Glomerular endothelial cell (primary cell): ENCODE measurements at places on chromosomes 2 and 18.
A peak's percentile ranks its signal among the peaks of the same experiment; 100 is the strongest.

DNA sequence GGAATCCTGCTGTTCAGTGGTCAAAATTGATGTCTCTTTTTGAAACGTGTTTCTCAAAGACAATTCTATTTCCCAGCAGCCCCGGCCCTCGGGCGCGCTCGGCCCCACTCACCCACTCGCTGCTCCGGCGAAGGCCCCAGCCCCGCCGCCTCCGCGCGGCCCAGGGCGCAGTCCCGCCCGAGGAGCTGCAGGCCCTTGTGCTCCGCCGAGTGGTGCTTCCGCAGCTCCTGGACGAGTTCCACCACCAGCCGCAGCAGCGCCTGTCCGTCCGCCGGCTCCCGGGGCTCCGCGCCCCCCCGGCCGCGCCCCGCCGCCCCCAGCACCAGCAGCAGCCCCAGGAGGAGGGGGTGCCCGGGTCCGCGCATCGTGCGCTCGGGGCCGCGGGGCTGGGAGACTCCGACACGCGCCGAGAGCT lies 413 bp downstream of the ALKAL2 start:
- DNase-seq, result no peak

GRCh38 chr2:218230882-218231281 lies 13.9 kb downstream of the ARPC2 start:
- no peak for DNase-seq

GRCh38 chr2:1515073-1515430 lies 101.8 kb downstream of the TPO start:
- DNase-seq, result no peak

DNA sequence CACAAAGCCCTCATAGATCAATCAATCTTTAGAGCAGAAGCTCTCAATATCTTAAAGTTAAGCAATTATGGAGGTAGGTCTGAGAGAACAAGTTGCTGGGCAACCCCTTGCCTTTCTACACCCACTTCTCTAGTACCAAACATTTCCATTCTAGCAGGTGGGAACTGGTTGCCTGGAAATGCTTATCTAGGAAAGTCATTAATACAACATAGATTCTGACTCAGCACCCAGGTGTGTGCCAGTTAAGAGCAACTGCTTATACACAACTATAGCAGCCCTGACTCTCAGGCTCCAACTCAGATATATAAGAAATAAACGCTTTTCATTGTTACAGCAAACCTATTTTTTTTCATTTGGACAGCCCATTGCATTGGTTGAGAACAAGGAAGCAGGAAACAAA lies 237.7 kb downstream of the IRS1 start:
- no peak for DNase-seq

GRCh38 chr2:149741646-149742045 lies 154.1 kb upstream of the MMADHC start:
- DNase-seq, result no peak

GRCh38 chr18:76345901-76346300 lies 149.1 kb downstream of the ZNF516 start:
- DNase-seq, result no peak

- DNase-seq, result no peak
These were observed 65.8 kb downstream of the ANKRD62 start for GRCh38 chr18:12159446-12159845.

DNA sequence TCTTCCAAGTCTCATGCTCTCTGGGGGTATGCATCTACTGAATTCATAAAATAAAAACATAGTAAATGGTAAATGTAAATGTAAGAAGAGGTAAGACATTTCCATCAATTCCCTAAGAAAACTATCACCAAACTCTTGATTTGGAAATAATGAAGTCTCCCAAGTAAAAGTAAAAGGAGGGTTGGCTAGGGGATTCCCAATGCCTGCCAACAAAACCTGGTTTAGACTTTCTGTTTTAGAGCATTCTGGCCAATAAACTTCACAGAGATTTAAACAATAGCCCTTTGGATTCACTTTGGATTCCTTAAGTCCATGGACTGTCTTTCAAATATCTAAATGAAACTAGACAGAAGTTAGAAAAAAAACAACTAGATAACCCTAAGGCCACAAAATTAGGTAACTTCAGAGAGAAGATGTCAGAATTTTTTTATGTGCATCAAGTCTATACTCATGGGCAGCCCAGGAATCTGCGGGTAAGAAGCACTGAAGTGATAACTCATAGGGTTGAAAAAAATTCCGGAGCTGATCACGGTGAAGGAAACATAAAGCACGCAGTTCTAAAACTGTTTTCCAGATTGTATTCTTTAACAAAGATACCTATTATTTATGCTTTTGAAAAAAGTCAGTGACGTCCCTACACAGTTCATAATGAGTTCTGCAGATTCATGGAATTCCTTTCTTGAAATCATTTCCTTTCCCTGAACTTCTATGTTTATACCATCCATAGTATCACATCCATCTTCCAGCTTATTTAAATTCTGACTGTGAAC lies 263.6 kb downstream of the AFF3 start:
- peak; percentile 83 for DNase-seq

DNA sequence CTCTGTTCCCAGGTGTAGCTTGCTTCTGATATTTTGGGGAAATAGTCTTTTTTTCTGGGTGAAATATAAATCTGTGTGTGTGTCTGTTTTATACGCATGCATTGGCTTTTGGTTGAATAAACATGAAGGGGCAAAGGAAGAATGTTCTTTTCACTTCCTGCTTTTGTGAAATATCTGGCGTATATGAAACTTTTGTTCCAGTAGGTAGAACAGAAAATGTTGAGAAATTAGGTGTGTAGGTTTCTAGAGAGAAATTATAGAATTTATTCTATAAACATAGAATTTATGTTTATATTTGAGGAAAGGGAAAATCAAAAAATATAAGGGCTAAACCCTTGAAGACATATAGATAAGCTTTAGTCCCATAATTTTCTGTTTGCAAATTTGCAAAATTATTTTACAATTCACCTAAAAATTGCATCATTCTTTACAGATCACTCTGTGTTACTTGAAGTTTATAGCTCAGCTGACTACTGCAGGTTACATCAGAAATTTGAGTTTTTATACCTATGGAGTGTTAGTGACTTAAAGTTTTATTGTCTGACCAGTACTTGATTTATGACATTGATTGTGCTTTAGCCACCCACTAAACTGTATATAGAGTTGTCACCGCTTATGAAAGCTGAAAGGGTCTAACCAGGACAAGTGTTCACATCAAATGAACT lies 116.1 kb downstream of the FAM117B start:
- DNase-seq, result no peak

GRCh38 chr2:8408560-8409460 lies 273.0 kb upstream of the ID2 start:
- no peak for DNase-seq

DNA sequence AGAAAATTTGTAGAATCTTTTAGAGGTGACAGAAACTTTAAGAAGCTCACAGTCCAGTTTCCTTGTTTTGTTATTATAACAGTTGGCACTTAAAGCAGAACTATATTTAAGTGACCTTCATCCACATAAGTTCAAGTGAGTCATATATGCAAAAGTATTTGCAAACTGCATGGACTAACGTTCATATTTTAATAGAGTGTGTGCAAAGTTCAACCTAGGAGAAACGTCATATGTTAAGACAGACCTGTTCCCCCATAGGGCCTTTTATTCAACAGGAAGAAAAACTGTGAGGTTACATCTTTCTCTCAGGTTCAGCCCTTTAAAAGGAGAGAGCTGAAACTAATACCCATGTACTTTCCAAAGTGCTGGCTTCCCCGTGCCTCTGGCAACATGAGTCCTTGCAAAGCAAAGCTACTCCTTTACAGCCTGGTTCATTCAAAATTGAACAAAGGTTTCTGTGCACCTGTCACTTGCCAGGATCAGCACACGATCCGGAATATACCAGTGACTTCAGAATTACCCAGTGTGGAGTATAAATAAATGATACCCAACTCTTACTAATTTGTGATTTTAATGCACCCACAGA lies 280.0 kb upstream of the RAB12 start:
- no peak for DNase-seq

DNA sequence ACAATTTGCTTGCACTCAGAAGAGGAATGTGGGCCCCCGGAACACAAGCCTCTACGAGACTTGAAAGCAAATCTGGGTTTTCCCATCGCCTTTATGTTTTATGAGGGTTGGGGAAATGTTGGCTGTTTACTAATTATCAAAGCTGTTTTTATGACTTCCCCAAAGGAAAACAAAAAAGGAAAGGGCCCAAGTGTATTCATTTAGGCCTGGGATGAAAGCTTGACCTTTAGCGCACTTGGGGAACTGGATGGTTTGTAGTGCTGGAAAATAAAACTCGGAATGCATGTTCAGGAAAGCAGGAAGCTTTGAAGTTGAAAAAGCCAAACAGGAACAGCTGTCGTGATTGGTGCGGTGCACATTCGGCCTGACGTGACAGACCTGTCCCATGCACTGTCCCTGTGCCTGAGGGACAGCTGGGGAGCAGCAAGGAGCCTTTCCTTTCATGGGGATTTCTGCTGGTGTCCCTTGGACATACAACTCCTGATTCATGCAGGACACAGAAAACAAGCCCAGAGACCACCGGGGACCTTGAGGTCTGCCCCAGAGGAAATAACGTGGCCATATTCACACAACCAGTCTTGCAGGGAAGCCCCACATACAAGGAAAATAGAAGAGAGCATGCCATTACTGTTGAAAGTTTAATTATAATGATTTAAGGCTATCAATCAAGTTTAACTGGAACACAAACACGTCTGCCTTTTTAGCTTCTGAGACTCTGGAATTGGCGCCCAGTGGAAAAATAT lies 169.7 kb upstream of the APCDD1 start:
- DNase-seq, result no peak

GRCh38 chr2:189341077-189341476 lies 100.2 kb upstream of the WDR75 start:
- DNase-seq, result no peak

DNA sequence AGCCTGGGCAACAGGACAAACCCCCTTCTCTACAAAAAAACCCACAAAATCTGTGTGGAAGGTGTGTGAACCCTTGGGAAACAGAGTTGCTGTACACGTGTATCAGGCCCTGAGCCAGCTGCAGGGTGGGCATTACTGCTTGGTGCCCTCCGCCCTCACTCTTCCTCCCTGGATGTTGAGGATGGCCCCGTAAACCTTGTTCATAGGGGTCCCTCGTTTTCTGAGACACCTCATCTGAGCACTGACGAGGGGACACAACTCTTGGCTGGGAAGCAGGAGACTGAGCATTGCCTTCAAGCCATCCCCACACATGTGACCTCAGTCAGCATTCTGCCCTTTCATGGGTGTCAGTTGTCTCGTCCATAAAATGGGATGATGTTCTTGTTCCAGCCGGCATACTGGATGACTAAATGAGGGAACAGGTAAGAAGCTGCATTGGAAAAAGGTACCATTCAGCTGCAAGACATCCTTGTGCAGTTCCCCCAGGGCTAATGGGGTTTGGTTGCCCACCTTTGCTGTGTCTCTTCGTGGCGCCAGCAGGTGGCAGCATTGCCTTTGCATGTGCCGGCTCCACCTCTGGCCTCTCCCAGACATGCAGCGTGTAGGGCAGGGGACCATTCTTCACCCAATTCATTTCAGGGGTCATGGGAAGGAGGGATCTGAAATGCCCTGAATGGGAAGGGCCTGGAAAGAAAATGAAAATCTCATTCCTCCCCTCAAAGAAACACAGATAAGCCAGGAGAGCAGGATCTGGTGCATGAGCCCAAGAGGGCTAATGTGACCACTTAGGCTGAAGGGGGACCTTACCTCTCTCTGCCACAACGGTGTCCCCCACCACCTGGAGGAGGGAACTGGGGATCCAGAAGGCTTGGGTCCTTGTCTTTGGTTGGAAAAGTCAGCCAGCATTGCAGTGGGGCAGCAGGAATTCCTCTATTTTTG lies 36.4 kb upstream of the HAAO start:
- DNase-seq, result no peak

- peak; percentile 33 for DNase-seq
These were observed 61.4 kb downstream of the SOS1 start for GRCh38 chr2:39059366-39059952.

- no peak for DNase-seq
These were observed 245.8 kb upstream of the SLC39A10 start for GRCh38 chr2:195411219-195411687.

- no peak for DNase-seq
These were observed 22.7 kb upstream of the GCG start for GRCh38 chr2:162174746-162175145.

DNA sequence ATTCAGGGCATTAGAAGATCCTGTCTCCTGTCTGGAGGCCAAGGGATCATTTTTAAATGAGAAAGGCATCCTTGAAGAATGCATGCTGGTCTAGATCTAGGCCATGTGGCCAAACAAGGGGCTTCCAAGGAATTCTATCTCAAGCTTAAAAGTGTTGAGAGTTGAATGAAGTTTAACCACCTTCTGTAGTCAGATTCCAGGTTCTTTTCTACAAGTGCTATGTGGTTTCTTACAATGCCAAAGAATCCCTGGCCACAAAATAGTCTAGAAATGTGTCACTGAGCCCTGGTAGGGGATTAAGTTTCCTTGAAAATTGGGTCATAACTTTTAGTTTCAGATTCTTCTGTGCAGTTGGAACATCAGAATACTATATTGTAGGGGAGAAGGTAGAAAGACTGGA lies 640.7 kb upstream of the ACVR2A start:
- no peak for DNase-seq

- no peak for DNase-seq
These were observed 3.3 kb upstream of the ABCB6 start for GRCh38 chr2:219221957-219222518.

- DNase-seq, result no peak
These were observed 62.5 kb downstream of the REEP1 start for GRCh38 chr2:86274918-86275275.

GRCh38 chr2:88239781-88240180 lies 69.6 kb downstream of the THNSL2 start:
- no peak for DNase-seq

DNA sequence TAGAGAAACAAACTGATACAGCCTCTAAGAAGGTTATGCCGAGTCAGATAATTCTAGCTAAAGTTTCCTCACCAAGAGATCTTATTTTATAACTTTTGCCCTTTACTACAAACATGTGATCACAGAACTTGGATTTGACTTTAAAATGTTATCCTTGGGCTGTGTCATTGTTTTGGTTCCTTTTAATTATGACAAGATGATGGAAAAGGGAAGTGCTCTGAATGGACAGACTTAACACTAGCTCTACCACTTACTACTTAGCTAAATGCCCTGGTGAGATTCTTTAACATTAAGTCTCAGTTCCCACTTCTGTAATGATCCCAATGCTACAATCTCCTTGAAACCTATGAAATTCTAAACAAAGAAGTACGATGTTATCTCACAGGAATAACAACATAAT lies 69.9 kb downstream of the RTTN start:
- DNase-seq, result no peak

DNA sequence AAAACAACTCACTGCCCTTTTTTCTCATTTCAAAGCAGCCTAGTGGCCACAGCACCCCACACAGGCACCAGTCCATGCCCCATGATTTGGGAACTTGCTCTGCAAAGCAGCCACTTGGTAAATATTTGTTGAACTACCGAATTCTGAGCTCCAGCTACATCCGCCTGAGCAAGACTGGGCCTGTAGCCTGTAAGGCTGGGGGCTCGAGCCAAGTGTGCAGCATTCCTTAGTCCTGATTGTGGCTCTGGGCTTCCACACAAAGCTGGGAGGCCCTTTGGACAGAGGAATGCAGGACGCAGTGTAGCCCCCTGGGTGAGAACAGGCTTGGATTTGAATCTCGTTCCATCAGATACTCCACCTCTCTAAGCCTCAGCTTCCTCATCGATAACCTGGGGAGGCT lies 88.4 kb downstream of the ACTR2 start:
- no peak for DNase-seq

GRCh38 chr2:175930504-175930903 lies 71.6 kb downstream of the LNPK start:
- DNase-seq, result peak; percentile 14

GRCh38 chr18:8221452-8221851 lies 387.8 kb upstream of the RAB12 start:
- no peak for DNase-seq
